ENCODE measurements at places on chromosomes 2 and 18.

GRCh38 chr2:173929441-173929840 lies 35.7 kb downstream of the SP3 start:
- DNase-seq, result no peak

DNA sequence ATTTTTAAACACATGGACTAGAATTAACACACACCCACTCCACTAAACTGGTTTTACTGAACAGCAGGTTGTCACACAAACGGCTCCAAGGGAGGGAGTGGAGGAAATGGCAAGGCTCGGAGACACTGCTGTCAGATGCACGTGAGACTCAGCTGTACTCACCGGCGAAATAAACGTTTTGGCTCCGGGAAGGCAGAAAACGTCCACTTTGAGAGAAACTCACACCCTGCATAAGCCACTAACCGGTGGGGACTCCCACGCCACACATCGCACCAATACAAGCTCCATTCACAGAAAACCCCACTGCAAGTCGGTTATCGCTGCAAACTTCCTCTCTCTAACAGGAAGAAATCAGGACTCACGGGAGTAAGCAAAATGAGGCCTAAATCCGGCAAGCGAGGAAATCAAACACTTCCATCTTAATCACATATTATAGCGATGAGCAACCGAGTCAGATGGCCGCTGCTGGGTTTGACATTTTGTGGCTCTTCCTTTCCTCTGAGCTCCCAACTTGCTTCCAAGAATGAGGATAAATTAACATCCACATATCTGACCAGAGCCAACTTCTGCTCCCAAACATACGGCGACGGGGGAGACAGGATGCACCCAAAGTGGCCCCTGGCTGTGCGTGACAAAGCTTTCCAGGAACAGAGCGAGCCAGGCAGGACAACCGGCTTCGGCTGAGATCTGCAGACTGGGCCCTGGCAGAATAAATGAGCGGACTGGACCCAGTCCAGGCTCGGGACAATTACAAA lies 63.5 kb downstream of the HDAC4 start:
- no peak for DNase-seq

DNA sequence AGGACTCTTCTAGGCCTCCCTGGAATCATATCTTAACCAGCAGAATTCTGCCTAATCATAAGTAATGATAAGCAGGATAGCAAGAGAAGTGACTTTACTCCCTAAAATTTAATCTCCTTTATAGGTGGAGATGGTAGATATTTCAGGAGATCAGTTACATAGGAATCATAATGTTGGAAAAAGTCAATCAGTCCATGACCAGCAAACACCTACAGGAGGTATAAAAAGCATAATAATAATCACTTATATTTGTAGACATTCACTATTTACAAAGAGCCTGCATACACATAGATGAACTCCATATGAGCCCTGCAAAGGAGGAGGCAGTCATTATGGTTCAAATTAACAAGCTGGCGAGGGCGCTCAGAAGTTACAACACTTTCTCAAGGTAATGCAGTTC lies 2.5 kb downstream of the GALNT5 start:
- DNase-seq, result no peak

DNA sequence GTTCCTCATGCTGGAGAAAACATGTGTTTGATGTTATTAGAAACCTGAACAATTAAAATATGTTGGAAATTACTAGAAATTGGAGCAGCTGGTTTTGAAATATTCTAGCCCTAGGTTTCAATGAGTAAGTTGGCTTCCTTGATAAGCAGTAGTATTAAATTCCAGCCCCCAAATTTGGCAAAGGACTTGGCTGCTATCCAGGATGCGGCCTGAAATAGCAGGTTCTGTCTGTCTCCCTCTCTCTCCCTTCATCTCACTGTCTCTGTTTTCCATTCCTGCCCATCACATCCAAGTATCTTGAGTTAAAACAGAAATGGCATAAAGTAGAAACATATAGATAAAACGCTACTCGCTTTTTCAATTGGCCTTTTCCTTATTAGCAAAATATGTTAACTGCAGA lies 20.9 kb upstream of the GPR45 start:
- DNase-seq, result no peak

- DNase-seq, result no peak
Measured at GRCh38 chr2:54196646-54197045, 59.4 kb downstream of the TSPYL6 start.

- no peak for DNase-seq
Measured at GRCh38 chr18:69585696-69586095, 185.0 kb downstream of the DOK6 start.

DNA sequence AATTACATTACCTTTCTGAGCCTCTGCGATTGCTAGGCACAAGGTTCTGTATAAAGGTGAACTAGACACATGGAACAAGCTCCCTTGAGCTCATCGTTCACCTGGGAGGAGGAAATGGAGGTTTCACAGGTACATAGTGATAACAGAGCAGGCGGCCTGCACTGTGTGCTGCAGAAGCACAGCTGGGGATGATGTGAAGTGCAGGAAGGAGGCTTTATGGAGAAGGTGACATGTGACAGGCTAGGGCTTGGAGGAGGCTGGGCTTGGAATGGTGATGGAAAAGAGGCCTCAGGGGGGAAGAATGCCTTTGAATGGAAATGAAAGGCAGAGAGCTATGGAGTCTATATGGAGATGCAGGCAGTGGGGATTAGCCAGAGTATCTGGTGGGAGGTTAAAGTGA lies 22.9 kb downstream of the MARCHF4 start:
- DNase-seq, result no peak

- DNase-seq, result peak; percentile 76
Measured at GRCh38 chr2:237726401-237726830, 72.2 kb upstream of the RBM44 start.

DNA sequence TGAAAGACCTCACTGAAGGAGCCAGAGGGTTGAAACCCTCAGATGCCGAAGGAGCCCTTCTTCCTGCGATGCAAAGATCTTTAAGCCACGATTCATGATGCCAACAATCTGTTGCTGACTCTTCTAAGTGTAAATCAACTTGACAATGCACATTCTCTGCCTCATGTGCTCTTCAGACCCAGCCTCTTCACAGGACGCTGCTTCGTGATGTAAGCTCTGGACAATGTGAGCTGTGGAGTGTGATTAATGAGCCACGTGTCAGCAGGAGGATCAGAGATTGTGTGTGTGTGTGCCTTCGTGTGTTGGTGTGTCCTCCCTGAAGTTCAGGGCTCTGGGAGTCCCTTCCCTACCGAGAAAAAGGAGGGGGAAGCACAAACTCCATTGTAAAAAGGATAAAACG lies 26.5 kb upstream of the TWIST2 start:
- DNase-seq, result no peak

- no peak for DNase-seq
Measured at GRCh38 chr2:226187156-226187555, 612.5 kb downstream of the IRS1 start.

DNA sequence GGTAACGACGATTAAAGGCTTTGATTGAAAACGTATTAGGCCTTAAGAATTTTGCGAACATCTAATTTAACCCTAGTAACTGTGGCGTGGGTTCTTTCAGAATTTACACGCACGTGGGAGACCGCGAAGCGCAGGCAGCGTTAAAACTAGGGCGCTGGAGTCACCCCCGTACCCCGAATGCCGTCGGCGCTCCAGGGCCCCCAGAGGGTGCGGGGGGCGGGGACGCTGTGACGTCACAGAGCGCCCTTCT lies 673 bp upstream of the SMCHD1 start:
- DNase-seq, result no peak

GRCh38 chr18:47150824-47151366 lies 595 bp upstream of the HDHD2 start:
- peak; percentile 6 for DNase-seq

DNA sequence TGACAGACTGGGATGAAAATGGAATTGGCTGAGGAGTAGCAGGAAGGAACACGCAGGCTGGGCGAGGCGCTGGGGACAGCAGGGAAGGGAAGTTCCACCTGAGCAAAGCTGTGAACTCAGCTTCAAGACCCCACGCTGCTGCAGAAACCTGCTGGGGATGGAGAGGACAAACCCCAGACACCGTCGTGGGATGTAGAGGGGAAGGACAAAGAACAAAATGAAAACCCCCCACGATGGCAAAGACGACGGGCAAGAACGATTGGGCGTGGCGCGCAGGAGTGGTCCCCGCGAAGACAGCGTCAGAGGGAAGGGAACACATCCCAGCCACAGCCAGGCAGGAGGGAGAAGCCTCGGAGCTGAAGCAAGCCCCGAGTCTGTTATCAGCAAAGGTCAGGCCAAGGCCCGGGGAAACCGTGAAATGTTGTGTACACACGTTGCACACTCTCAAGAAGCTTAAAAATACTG lies 222.9 kb downstream of the NDUFA10 start:
- DNase-seq, result no peak

- DNase-seq, result no peak
Measured at GRCh38 chr2:239700686-239701345, 300.0 kb upstream of the HDAC4 start.

DNA sequence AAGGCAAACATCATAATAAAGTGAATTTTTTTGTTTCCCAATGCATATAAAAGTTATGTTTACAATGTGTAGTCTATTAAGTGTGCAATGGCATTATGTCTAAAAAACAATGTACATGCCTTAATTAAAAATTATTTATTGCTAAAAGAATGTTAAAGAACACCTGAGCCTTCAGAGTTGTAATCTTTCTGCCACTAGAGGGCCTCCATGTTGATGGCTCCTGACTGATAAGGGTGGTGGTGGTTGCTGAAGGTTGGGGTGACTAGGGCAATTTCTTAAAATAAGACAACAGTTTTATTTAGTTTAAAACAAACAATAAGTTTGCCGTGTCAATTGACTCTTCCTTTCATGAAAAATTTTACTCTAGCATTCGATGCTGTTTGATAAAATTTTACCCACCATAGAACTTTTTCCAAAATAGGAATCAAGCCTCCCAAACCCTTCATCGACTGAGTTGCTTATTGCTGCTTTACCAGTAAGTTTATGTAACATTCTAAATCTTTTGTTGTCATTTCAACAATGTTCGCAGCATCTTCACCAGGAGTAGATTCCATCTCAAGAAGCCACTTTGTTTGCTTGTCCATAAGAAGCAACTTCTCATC lies 32.3 kb downstream of the MAP3K2 start:
- DNase-seq, result no peak

GRCh38 chr2:219423652-219424377 lies 5.6 kb downstream of the DES start:
- no peak for DNase-seq

GRCh38 chr2:19642501-19642900 lies 259.3 kb downstream of the TTC32 start:
- DNase-seq, result no peak

GRCh38 chr2:103734911-103735310 lies 973.1 kb downstream of the TMEM182 start:
- no peak for DNase-seq

DNA sequence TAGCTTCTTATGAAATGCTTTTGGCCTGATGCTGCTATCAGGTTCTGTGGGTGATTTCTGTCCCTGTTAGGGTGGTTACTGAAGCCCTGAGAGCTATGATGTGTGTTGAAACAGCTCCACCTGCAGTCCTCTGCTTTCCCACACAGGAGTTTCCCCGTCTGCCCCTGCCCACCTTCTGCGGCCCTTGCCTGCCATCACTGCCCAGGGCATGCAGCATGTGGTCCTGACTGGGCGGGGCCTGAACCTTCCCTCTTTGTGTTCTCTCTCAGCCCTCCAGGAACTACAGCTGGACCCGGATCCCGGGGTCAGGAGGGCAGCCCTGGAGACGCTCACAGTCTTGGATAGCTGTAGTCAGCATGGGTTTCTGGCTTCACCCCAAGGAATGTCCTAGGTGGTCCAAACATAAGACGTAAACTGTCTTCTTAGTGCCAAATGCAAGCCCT lies 21.4 kb downstream of the HJURP start:
- DNase-seq, result no peak

GRCh38 chr2:1709335-1709605 lies 35.0 kb downstream of the PXDN start:
- DNase-seq, result no peak

DNA sequence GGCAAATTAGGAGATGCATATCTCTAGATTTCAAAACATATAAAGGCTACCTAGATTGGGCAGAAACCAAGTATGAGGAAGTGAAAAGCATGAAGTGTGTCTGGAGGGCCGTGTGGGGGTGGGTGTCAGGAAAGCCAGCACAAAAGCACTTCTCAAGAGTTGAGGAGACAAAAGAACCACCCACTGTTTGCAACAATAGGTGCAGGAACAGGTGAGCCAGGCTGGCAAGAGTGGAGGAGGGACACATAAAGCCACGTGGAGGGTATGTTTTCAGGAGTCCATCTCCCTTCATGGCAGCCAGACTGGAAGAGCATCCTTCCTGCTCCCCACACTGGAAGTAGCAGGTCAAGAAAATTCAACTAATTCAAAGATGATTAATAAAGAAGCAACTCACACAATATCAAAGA lies 96.4 kb downstream of the CERS6 start:
- DNase-seq, result peak; percentile 94

Data from COR-L47 (cell line).